ENCODE measurements at places on chromosomes 1 and 21.

GRCh38 chr1:6003568-6004411, 11.6 kb upstream of the NPHP4 start:
- DNase-seq: no peak

DNA sequence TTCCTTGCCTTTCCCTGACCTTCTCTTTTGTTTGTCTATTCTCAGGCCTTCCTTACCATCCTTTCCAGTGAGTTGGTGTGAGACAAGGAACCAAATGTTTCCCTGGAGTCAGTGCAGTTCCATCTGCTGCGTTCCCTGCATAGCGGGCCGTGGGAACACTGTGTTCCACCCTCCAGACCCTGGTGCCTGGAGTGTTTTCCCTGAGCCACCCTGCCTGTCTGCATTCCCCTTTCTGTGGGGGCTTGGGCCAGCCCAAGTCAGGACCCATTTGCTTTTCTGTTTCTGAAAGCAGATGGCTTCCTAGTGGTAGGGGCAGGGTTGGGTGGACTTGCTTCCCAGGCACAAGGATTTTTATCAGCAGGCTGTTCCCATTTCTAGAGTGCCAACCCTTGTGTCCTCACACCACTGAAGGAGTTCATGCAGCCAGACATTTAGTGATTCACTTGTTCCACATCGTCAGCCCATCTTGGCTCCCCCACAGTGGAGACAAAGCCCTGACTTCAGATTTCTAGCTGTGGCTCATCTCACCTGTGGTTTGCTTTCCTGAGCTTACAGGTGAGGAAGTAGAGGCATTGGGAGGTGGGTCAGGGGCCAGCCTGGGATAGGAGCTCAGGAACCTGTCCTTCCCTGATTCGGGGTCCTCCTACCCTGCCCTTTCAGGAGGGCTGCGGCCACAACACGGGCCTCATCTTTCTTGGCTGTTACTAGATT, 14.1 kb upstream of the MYOG start:
- no peak for DNase-seq

- DNase-seq: no peak
Measured at GRCh38 chr1:1881727-1882126, 9.2 kb downstream of the GNB1 start.

DNA sequence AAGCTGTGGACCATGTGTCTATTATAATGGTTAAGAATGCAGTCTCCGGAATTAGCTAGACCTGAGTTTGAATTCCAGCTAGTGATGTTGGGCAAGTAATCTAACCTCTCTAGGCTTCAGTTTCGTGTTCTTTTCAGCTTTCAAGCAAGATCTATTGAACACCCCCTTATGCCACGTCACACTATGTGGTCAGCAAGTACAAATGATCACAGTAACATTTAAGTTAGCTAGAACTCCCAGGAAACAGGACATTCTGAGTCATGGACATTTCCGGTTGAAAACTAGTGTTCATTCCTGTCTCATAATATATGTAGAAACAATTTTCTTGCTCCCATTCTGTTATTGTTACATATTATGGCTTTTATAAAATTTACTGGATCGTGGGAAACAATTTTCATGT, 34.0 kb upstream of the NHLH2 start:
- DNase-seq: no peak

- DNase-seq: no peak
Measured at GRCh38 chr1:219539645-219540254, 73.2 kb downstream of the ZC3H11B start.

DNA sequence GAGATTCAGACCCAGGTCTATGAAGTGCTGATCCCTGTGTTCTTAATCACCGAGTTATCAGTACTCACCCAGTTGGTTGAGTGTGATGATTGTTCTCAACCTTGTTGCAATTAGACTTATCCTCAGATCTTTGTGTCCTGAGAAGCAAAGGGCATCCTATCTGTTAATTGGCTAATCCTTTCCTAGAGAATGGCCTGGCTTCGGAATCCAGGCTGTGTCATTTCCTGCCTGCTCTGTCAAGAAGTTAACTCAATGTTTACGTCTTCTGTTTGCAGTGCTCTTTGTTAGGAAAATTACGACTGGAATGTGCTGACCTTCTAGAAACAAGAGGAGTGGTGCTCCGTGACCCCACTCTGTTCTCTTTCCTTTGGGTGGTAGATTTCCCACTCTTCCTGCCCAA, 14.7 kb downstream of the GAS5 start:
- DNase-seq: peak; percentile 61

DNA sequence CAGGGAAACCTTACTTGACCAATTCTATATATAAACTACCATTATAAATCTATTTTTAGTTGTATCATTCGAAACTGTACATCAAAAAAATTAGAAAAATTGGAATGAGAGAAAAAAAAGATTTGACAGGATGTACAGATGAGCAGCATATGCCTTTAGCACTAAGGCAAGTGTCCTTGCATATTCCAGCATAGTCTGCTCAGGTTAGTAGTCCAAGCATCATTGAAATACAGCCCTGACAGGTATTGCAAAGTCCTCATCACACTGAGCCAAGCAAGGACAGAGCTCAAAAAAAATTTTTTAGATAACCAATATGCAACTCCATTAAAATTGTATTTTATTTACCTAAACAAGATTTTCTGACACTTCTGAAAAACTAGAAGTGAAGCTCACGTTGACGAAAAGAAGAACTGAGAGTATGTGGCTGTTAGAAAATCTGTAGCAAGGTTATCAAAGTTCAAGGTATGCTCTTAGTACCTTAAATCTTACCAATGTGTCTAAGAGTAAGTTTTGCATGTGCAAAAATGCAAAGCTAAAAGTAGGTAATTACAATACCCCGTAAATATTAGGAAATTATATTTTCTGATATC, 465.6 kb upstream of the ADGRL4 start:
- no peak for DNase-seq

- peak; percentile 55 for DNase-seq
Measured at GRCh38 chr21:39441502-39442475, 3.8 kb downstream of the LCA5L start.
